Stomach (tissue), 19 donors: ENCODE measurements at places on chromosomes 5 and 9. TPM values are rescaled to one million over a fixed set of nuclear protein-coding genes. Genes with fewer than 3 reads are reported as not detected.

The SLC6A19 gene
- 0.89 TPM for total RNA-seq

The FCN2 gene
- total RNA-seq, result not detected

The SLC6A3 gene
- not detected for total RNA-seq

DNA sequence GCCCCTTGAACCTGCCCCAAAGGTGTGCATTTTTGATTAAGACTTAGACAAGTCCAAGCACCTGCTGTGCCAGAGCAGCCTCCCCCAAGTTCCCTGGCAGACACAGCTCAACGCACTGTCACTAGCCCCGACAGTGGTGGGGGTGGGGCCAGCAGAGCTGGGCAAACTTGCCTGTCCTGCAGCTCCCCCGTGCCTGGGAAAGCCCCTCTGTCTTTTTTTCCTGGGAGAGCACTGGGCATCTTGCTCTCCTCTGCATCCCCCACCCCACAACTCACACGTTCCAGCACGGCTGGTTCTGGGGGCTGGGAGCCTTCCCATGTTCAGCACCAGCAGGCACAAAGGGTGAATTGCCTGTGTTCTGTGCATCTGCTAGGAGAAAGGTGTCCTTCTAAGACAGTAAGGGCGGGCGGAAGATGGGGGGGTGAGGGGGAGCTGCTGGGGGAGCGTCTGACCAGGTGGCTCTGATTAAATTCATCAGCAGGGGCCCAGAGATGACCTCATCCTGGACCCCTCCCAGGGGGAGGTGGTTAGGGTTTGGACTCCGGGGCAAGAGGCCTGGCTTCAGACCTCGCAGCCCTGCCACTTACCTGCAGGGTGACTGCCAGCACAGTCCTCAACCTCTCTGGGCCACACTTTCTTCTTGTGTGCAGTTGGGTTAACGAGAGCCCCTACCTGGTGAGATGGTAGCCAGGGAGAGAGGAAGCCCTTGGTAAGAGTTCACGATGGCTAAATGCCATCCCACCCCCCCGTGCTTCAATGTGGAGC is 23.5 kb downstream of the HMCN2 start:
- peaks cover 61% of the 10 kb centered on the region for H3K27me3 ChIP-seq
- no peaks in the 10 kb centered on the region for H3K36me3 ChIP-seq
- no peak overlapping the region for H3K27ac ChIP-seq
- DNase-seq, result no peak
- H3K4me3 ChIP-seq, result no peak overlapping the region
- H3K4me1 ChIP-seq, result no peaks in the 10 kb centered on the region

The COL23A1 gene
- 3.6 TPM for total RNA-seq

- H3K27me3 ChIP-seq, result no peaks in the 10 kb centered on the region
- H3K4me1 ChIP-seq, result peaks cover 20% of the 10 kb centered on the region
- H3K27ac ChIP-seq, result peak overlapping the region; percentile 42
Observed at GRCh38 chr5:131384616-131385214, 120.9 kb downstream of the CDC42SE2 start.

DNA sequence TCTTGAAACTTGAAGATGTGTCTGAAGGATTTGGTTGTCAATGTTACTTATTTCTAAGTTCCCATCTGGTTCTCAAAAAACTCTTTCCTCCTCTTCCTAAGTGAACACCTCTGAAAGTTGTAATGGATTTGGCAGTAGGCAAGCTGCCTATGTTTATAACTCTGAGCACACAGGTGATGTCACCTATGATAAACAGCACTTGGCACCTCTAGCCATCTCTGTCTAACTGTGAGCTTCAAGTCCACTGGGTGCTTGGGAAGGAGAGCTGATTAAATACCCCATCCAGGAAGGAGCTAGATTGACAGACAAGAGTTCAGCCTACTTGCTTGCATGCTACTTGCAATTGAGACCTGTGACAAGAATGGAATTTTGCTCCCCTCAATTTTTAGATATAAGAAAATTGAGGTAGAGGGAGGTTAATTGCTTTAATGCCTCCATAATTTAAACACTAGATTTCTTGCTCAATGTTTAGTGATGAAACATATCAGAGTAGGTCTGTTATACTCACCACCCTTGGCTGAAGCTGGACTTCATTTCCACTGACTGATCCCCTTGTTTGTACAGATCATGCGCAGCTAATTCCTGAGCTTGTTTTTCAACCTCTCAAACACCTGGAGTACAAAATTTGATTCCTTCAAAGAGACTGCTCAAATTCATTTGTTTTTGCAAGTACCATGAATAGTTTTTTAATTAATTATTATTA is 49.9 kb downstream of the PDE4D start:
- H3K4me1 ChIP-seq, result no peaks in the 10 kb centered on the region
- H3K27me3 ChIP-seq, result no peaks in the 10 kb centered on the region
- no peak overlapping the region for H3K4me3 ChIP-seq
- H3K27ac ChIP-seq, result no peak overlapping the region

The RNF145 gene
- 68.8 TPM for total RNA-seq

DNA sequence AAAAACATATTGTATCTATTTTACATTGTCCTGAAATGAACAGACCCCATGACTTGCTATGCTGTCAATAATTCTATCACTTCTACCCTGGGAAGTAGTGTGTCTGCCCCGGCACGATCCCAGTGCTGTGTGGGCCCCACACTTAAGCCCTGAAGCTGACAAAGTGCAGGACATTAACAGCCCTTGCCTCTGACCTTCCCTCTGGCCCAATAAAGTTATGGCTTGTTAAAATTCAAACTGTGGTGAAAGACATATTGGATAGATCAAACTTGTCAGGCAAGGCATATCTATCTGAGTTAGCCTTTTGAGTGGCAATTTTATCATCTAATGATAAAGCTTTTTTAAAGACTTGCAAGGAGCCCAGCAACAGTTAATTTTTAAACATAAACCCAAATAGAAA is 229.2 kb downstream of the SPOCK1 start:
- no peaks in the 10 kb centered on the region for H3K36me3 ChIP-seq
- H3K4me1 ChIP-seq, result no peaks in the 10 kb centered on the region
- no peak for DNase-seq
- H3K27ac ChIP-seq, result no peak overlapping the region

DNA sequence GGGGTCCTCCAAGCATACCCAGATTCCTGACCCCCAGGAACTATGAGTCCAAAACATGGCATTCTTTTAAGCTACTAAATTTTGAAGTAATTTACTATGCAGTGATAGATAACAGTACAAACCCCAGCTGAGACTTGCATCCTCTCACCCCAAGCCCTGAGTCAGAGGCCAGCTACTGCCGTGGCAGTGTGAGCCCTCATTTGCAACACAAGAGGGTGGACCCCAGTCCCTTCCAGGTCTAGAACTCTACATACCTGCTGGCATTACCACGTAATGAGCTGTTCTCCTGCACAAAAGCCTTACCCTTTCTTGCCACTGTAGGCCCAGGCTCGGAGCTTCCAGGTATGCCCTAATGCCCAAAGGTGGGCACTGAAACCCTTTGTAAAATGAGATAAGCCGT is 108.6 kb upstream of the ERCC6L2 start:
- H3K27me3 ChIP-seq, result no peaks in the 10 kb centered on the region
- no peak overlapping the region for H3K27ac ChIP-seq
- H3K4me1 ChIP-seq, result peaks cover 14% of the 10 kb centered on the region
- H3K4me3 ChIP-seq, result no peak overlapping the region
- no peaks in the 10 kb centered on the region for H3K36me3 ChIP-seq

DNA sequence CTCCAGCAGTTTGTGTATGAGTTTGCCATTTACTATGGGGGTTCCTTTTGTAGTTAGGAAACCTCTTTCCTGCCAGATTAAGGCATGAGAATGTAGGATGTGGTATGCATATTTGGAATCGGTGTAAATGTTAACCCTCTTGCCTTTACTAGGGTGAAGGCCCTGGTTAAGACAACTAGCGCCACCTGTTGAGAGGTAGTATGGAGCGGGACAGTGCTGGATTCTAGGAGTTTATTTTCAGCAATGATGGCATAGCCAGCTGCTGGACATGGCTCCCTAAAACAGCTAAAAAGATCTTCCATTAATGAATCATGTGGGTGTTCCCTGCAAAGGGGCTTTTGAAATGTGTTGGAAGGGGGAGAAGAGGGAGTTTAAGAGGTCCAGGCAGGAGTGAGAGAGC is 30.7 kb upstream of the GPX3 start:
- no peaks in the 10 kb centered on the region for H3K27me3 ChIP-seq
- H3K36me3 ChIP-seq, result no peaks in the 10 kb centered on the region
- no peaks in the 10 kb centered on the region for H3K4me1 ChIP-seq
- no peak overlapping the region for H3K27ac ChIP-seq
- no peak for DNase-seq

DNA sequence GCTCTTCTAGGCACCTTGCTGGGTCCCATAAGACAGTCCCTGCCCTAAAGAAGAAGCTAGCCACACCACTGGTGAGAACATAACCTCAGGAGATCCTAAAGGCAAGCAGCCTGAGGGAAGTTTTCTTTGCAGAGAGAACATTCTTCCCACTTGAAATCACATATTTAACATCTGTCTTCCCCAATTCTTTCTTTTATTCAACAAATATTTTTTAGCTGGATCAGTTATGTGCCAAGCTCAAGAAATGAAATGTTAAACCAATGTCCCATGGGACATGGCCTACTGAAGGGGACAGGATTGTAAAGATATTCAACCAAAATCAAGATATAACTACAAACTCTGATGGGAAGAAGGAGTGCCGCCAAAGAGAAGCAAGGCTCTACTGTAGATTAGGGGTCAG is 36.5 kb downstream of the FOXI1 start:
- H3K27me3 ChIP-seq, result no peaks in the 10 kb centered on the region
- no peaks in the 10 kb centered on the region for H3K4me1 ChIP-seq
- no peak overlapping the region for H3K4me3 ChIP-seq
- H3K27ac ChIP-seq, result no peak overlapping the region
- no peaks in the 10 kb centered on the region for H3K36me3 ChIP-seq
- DNase-seq, result no peak

- no peak overlapping the region for H3K27ac ChIP-seq
- no peak overlapping the region for H3K4me3 ChIP-seq
- no peaks in the 10 kb centered on the region for H3K4me1 ChIP-seq
Observed at GRCh38 chr5:80761176-80761575, 106.4 kb upstream of the DHFR start.
